ENCODE measurements at places on chromosomes 3 and 15.
A peak's percentile ranks its signal among the peaks of the same experiment; 100 is the strongest.

DNA sequence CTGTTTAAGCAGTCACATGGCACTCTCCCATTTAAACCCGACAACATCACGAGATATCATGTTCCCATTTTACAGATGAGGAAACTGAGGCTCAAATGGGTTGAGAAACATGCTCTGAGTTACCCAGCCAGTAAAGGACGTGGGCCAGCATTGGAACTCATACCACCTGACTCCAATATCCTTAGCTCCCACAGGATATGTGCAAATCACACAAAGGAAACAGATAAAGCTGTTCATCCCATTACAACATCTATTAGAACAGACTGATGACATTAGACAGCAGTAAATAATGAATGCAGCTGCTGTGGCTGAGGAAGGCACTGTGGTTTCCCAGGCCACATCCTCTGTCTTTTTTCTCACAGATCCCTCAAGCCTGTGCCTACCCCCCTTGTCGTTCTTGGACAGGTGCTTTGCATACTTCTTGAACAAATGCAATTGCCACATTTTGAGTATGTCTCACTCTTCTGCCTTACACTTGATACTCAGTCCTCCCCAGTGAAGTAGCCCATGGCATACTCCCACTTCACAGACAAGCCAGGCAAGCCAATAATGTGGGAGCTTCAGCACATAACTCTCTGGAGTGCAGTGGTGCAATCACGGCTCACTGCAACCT lies 17.7 kb downstream of the FRMD4B start:
- no peak for DNase-seq

GRCh38 chr3:70982700-70983140 lies 600.8 kb downstream of the FOXP1 start:
- DNase-seq: peak; percentile 60

DNA sequence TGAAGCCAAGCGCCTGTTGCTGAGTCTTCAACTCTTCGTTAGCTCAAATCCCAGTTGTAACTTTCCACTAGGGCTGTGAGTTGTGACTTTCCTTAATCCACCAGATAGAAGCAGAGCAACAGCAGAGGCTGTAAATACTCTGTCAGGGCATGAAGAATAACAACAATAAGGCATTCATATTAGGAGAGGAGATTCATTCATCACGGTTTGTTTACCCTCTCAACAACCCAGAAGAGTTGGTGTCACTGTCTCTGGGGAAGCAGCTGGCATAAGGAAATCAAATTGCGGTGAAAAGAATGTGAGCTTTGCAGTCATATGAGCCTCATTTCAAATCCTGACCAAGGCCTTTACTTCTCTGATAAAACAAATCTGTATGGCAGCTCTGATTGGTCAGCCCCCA lies 184.8 kb downstream of the SHQ1 start:
- DNase-seq: peak; percentile 17

DNA sequence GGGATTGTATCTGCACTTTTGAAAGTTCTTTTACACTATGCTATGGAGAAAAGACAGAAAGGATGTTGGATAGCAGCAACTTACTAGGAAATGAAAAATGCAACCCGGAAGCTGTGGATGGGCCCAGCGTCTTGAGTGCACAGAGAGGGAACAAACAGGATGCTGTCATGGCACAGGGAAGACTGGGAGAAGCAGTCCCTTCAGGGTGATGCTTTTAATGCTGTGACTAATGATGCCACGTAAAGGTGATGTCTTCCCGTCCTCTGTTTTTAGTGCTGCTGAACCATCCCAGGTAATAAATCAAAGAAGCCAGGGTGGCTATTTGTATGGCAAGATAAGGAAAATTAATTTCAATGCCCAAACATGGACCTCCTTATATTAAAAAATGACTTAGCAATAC lies 437.6 kb downstream of the FOXP1 start:
- no peak for DNase-seq

GRCh38 chr3:129276385-129276784 lies 2.3 kb upstream of the HMCES start:
- DNase-seq: no peak

- no peak for DNase-seq
Measured at GRCh38 chr3:155372281-155372680, 78.8 kb upstream of the STRIT1 start.

DNA sequence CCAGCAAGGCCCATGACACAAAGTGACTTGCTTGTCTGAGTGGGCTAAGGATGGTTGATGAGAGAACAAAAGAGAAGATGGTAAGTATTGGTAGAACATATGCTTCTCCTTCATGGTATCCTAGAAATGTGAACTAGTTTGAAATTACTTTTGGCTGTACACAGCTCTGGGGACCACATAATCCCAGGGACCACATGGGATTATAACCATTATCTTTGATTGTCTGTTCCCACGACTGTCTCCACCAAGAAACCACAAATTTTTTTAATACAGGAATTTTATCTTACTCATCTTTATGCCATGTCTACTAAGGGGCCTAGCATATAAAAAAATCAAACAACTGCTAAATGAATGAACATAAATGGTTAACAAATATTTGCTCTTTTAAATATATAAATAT lies 155.3 kb upstream of the PRICKLE2 start:
- DNase-seq: no peak

GRCh38 chr15:31435261-31435911 lies 108.8 kb downstream of the KLF13 start:
- no peak for DNase-seq

DNA sequence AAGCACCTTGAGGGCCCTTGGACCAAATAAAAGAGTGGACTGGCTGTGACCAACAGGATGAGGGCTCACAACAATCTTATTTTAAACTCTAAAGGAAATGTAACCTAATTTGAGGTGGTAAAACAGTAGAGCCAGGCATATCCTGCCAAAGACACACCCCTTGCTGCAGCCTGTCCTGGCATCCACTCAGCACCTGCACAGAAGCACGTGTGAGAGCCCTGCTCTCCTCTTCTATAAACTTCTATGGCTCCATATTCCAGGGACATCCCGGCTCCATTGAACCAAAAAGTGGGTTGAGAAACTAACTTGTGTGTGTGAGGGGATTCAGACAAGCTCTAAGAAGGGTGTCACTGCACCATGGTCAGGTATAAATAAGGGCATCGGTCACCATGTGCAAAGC lies 190.9 kb upstream of the CHRNA7 start:
- DNase-seq: no peak

DNA sequence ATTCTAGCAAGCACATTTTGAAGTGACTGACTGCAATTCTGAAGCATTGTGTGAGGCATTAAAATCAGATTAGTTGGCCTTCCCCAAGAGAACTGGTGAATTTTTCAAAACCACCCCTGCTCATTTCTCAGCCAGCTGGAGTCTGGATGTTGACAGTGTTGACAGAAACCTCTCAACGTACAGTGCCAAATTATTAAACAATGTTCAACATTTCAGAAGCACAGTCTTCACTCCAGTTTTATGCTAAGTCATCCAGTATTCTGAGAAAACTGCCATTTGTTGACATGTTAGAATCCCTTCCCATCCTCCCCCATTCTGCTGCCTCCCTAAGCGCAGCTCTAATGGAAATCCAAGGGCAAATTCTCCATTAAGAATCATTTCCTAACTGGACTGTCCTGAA lies 369.3 kb upstream of the TRIM42 start:
- no peak for DNase-seq

DNA sequence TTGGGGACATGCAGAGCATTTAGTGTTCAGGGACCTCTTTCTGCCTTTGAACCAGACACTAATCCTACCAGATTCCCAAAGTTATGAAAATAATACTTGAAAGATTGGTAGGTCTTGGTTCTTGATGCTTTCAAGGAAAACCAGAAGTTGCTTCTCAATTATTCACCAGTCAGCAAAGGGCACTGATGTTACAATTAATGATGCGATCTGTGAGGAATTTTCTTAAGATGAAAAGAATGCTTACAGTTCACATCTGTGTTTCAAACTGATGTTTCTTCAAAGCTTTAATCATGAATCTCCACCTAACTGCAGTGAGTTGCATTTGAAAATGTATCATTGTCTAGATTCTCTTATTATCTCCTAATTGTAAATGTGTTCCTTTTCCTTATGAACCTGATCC lies 161.0 kb downstream of the NAALADL2 start:
- DNase-seq: no peak

DNA sequence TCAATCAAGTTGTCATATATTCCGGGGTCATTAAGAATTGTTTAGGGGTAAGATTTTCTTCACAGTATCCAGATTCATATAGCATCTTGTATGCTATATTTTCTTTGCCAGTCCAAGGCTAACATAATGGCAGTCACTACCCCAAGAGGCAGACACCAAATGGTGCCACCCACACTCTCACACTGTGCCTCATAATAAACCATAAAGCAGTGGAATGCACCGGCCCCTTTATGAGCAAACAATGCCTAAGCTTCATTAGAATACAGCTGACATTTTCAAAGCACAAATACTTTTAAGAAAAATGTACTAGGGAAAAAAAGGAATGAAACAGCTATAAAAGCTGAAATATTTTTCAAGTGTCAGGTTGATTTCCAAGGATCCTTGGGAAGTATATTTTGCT lies 121.6 kb downstream of the TFDP2 start:
- no peak for DNase-seq

DNA sequence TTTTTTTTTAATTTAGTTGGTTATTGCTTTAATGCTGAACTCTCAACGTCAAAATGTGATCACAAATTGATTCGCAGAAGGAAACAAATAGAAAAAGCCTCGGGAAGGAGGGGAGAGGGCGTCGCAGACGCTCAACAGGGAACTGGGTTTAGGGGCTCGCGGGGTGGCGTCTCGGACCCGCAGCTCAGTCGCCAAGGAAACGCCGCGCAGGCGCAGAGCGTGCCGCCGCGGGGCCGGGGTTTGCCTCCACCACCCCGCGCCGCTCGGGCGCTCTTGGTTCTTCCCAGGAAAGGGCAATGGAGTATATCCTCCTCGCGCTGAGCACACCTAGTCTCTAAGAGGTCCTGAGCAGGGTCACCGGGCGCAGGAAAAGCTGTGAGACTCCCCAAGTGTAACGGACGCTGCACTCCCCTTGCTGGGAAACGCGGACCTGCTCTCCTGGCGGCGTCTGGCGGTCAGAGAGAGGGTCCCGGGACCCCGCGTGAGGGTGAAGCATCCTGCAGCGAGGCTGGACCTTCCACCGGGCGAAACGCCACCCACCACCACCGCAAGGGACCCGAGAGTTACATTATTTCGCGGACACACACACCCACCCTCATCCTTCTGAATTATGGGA lies 753 bp downstream of the PLCH1 start:
- peak; percentile 55 for DNase-seq

- DNase-seq: no peak
Measured at GRCh38 chr3:183381673-183382072, 46.7 kb downstream of the MCF2L2 start.

DNA sequence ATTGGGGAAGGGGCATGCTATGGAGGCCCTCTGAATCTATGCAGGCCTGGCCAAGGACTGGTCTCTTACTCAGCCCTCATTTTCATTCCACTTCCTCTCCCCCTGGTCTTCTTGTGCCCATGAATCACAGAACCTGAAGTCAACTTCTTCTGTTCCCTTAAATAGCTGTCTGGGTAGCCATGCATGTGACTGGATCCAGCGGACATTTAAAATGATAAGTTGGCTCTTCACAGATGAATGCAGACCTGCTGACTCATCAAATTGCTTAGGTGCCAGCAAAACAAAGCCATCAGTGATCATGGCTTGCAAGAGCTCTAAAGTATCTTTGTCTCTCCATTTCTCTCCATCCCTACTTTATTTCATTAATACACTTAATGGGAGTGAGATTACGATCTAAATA lies 90.1 kb upstream of the CADPS start:
- no peak for DNase-seq

- no peak for DNase-seq
Measured at GRCh38 chr3:62169906-62170660, 203.3 kb downstream of the FEZF2 start.

DNA sequence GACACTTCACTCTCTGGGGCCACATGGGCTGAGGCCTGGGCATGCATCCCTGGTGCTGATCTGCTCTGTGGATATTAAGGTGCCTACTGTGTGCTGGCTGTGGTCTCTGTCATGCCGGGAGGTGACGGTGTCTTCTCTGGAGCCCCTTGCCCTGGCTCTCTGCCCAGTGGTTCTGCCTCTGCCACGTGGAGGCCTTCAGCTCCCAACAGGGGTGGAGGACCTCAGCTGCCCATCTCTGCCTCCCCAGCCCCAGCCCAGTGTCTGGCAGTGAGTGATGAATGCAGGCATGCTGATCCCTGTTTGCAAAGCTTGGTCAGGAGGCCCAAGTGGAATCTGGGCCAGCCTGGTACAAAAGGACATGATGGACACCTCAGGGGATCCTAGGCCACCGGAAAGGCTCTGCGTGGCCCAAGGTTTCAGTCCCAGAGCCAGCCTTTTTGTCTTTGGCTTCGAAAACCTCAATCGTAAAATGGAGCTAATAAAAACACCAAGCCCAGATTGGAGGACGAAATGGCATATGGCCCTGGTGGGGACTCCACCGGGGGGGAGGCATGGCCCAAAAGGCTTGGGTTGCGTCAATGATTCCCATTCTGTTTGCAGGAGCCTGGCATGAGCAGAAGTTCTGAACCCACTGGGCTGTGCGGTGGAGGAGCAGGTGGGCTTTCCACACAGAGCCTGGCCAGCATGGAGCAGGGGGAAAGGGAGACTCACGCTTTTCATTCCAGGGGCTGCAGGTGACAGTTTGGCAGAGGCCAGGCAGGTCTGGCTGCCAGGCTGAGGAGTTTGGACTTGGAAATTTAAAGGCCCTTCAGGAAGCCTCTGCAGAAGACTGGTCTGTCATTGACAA lies 54.7 kb upstream of the KLF13 start:
- no peak for DNase-seq

DNA sequence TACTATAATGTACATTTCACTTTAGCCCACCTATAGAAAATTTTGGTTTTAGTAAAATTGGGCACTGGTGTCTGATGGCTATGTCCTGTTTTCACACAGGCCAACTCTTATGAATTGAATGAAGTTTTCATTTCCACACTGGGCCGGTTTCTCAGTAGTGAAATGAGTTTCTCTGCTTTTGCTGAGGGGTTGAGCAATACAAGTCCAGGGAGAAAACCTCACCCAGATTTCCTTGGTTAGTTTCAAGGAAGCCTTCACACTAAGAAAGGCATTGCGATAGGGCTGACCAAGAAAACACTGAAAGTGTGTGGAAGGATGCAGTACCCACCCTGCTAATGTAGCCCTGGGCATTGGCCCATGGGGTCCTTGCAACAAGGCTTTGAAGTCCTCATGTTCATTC lies 331.5 kb upstream of the CFAP20DC start:
- DNase-seq: no peak

- no peak for DNase-seq
Measured at GRCh38 chr3:23128655-23129054, 74.5 kb upstream of the UBE2E2 start.

DNA sequence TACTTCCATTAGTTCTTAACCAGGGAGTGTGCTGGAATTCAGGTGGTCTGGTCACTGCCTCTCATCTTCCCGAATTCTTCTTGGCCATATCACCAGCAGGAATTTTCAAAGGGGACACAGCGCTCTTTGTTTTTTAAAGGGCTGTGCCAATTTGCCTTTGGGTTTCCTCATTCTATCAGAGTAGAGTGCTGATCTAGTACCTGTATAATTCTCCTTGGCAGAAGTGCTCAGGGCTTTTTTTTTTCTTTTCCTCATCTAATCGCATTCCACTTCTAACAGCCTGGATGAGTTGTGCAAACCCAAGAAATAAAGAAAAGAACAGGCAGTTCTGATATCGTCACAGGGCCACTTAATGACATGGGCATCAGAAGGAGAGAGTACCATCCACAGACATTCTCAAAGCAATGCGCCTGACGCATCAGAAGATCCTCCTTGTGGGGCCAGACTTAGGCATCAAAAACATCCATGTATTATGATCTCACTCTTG lies 121.0 kb downstream of the ASB7 start:
- no peak for DNase-seq

GRCh38 chr3:56005196-56005805 lies 463.0 kb downstream of the ERC2 start:
- DNase-seq: no peak

GRCh38 chr3:152656214-152656971 lies 178.5 kb upstream of the P2RY1 start:
- DNase-seq: no peak
